ENCODE measurements at places on chromosomes 6 and 20.

DNA sequence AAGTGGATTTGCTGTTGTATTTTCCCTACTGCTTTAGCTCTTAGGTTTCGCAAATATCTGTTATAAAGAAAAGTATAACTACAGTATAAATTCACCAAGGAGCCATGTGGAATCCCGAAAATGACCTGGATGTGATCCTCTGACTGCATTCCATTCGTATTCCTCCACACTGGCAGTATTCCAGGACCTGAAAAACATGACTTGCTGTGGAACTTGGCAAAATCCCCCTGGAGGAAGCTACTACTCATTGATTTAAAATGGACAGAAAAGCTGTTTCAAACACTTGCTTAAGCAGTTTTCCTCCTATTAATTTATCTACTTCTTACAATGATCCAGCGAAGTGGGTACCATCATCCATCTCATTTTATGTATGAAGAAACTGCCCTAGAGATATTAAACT lies 13.3 kb upstream of the ENPP5 start:
- no peak for DNase-seq

DNA sequence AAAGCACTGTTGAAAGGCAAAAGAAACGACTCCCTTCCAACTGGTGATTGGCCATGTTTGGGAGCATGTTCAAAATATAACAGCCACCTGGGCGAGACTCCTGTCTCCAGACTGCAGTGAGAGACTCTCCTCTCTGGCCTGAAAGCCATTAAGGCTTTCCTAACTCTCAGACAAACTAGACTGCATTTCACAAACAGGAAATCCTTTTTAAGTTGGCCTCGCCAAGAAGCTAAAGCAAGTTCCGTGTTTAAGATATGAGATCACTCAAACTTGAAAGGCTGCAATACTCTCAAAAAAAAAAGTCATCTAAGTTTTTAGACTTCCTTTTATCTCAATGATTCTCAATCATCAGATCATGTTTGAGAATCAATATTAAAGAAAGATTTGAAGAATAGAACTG lies 117.0 kb downstream of the TFAP2A start:
- DNase-seq: no peak

- no peak for DNase-seq
Measured at GRCh38 chr6:164290101-164290500, 875.6 kb downstream of the QKI start.

DNA sequence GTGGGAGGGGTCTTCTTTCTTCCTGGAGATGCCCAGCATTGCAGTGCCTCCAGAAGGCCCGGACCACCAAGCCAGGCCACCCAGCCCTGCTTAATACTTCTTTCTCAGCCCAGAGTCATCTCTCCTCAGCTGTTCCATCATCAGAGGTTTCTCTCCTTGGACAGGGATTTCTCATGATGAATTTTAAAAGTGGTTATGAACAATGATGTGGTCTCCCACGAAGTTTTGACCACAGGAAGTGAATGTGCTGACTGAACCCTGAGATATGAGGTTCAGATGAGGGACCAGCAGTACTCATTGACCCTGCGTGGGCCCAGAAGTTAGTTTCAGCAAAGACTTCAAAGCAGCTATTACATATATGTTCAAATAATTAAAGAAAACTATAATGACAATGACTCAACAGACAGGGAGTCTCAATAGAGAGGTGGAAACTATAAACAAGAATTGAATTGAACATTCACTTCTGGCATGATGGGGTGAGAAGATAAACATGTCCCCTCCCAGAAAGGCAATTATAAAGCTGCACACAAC lies 114.5 kb upstream of the SLC22A16 start:
- DNase-seq: peak; percentile 11

DNA sequence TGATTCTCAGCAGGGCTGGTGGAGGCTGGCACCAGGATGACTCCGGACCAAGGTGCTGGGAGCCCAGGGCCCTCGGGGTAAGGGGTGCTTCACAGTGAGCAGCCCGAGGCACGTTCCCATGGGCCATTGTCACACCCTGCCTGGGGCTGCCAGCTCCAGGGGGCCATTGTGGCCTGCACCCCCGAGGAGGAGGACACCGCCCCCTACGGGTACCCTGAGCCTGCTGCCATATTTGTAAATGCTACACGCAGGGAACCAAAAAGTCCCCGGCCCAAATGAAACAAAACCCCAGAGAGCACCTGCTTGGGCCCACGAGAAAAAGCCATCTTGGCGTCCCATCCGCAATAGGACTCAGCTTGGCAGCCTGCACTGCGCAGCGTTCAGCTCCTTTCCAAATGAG lies 64.7 kb upstream of the GATA5 start:
- no peak for DNase-seq

DNA sequence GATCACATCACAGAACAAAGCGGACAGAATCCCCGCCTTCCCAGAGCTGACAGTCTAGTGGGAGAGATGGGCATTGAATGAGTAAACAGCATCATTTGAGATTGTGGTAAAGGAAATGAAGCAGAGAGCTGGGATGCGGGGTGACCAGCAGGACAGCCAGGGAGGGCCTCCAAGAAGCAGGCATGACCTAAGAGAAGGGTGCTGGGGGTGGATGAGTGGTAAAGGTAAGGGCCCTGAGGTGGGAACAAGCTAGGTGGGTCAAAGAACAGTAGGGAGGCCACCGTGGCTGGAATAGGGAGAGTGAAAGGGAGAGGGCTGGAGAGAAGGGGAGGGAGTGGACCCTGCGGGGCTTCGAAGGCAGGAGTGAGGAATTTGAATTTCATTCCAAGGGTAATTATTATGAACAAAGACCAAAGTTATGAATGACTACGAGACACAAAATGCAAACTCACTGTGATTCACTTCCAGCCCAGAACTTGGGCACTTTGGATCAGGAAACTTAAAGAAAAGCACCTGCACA lies 61.4 kb downstream of the CEBPB start:
- no peak for DNase-seq
